SIG-M5 (cell line): ENCODE measurements at places on chromosomes 5 and 9.

DNA sequence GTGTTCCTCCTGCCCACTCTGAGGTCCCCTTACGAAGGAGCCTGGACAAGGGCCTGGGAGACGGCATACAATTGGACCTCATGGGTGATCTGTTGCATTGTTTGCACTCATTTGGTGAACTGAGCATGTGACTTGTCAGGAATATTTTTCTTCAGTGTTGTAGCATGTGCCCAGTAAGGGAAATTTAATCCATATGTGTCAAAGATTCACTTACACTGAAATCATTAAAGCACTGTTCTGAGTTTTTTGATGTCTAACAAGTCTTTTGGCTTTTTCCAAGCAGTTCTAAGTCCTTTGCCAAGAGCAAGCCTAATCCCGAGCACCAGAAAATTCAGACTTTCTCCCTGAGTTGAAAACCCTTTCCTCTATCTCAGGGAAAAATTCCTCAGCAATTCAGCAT, 61.6 kb upstream of the RPS23 start:
- DNase-seq, result no peak

DNA sequence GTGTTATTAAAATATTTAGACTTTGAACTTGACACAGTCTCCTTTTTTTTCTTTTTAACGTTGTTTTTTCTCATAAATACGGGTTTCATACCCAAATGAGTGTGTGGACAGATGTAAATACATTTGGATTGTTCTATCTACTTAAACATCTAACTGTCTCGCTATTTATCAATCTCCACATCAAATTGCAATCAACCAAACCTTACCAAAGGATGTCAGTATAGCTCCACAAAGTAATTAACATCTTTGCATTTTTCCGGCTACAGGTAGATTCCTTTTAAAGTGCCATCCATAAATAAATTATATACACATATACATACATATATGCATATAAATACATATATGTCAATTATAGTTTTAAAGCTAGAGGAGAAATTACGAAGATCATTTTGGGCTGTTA, 705 bp upstream of the CDH10 start:
- DNase-seq, result no peak

- no peak for DNase-seq
These were observed 82.2 kb upstream of the BARHL1 start for GRCh38 chr9:132500193-132500592.

GRCh38 chr9:32389365-32389764, 4.9 kb downstream of the ACO1 start:
- DNase-seq, result no peak

GRCh38 chr9:102499468-102499867, 495.7 kb upstream of the CYLC2 start:
- no peak for DNase-seq

- DNase-seq, result no peak
These were observed 559.7 kb downstream of the TLR4 start for GRCh38 chr9:118263949-118264348.

- DNase-seq, result no peak
These were observed 2.1 kb downstream of the SCAI start for GRCh38 chr9:125141251-125141650.

DNA sequence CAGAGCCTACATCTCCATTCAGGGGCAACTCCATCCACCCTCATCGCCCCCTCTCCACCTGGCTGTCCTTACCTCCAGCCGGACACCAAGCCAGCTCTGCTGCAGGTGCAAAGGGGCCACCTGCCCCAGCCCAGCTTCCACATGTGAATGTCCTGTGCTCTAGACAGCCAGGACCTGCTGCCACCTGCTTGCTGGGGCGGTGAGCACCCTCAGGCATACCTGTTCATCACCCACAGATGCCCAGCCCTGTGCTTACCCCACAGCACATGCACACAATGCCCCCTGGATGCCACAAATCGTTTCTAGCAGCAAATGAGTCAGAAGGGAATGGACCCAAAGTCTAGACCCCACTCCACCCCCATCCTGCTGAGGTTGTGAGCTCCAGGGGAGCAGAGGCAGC, 13.3 kb upstream of the NKD2 start:
- no peak for DNase-seq

DNA sequence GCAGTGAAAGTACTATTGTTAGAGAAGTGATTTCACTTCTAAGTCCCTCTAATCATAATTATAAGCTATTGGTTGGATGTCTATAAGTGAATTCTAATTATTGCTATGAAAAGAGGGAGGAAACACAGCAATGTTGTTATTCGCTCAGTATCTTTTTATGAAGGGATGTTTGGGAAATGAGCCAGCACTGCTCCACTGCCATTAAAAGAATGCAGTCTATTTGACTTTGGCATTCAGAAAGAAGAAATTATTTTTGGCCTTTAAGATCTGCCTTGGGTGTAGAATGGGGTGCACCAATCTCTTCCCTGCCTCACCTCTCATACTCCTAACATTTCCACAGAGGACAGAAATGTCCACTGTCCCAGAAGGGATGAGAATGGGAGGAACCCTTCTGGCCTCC, 332.0 kb downstream of the SPATA31D1 start:
- no peak for DNase-seq
